ENCODE measurements at places on chromosomes 6 and 20.

DNA sequence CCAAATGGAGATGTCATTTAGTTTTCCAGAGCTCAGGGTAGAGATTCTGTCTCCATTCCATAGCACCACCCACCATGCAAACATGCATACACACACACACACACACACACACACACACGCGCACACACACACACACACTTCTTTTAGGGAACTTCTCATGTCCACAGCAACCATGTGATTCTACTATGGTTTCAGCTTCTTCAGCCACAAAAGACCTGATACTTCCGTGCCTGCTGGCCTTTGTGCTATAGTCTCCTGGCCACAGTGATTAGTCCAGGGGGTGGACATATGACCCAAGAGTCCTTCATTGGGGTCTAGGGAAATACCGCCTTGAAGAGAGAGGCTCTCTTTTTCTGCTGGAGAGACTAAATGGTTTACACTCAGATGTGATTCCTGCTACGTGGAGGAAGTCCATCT, 53.5 kb downstream of the CARMIL1 start:
- DNase-seq, result no peak

DNA sequence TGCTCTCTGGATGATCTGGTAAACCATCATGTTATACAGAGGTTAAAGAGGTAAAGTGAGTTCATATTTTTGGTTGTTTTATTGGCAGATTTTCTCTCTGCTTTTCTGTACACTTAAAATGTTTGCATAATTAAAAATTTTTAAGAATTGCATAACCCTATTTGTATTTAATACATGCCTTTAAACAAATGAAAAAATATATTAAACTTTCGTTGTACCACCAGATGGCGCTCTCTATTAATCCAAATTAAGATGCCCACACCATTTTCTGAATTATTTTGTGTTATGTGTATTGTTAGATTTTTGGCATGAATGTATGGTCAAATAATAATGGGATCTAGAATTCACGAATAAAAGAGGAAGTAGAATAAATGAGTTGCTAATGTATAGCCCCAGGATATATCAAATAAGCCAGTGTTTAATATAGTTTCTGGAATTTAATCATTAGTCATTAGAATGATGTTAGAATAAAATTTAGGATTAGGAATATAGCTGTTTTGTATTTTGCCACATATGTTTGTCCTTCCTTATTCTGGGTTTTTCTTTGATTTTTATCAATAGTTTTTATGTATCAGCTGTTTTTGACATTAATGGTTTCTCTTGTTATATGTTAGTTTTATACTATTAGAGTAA, 38.9 kb downstream of the SMAP1 start:
- peak; percentile 72 for DNase-seq

GRCh38 chr6:63730311-63730710, 94.7 kb downstream of the PHF3 start:
- no peak for DNase-seq

DNA sequence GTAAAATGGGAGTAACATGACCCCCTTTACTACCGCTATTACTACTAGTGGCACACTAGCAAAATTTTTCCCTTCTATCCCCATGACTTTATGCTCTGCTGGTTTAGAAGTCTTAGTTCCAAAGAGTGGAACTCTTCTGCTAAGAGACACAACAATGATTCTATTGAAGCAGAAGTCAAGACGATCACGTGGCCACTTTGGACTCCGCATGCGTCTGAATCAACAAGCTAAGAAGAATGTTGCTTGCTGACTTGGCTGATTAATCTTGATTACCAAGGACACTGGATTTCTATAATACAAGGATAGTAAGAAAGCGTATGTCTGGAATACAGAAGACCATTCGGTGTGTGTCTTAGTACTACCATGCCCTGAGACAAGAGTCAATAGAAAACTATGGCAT, 244.7 kb upstream of the BTBD3 start:
- no peak for DNase-seq

GRCh38 chr6:16331384-16332174, 93.2 kb downstream of the GMPR start:
- peak; percentile 87 for DNase-seq

- no peak for DNase-seq
These were observed 40.1 kb upstream of the DYNLRB1 start for GRCh38 chr20:34475979-34476736.

DNA sequence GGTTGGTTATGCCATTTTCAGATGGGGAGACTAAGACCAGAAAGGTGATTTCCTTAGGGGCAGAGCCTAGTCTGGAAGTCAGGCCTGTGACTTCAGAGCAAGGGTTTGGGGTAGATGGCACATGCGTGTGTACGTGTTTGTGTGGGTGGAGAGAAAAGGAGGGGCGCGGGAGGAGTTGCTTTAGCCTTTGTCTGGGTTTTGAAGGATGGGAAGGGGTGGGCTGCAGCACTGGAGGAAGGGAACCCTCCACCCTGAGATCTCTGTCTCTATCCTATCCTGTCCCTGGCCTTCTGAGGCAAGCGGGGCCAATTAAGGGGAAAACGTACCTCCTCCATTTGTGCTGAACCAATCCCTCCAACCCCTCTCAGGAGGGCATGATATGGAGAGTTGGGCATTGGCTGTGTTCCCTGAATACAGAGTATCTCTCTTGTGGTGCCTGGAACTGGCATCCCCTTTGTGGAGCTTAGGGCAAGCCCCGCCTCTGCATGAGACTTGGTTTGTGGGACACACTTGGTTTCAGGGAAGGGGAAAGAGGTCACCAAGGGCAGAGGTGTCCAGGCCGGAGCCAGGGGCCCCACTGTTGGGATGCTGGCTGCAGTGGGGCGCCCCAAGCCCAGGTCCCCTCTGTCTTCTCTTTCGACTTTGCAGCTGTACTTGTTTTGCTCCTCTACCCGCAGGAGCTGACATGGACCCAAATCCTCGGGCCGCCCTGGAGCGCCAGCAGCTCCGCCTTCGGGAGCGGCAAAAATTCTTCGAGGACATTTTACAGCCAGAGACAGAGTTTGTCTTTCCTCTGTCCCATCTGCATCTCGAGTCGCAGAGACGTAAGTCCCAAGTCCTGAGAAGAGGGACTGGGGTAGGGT, at the start of gene DBNDD2:
DBNDD2 (plus strand) TSS at position 507 of the 863 bp plus-strand sequence; CDS start at position 686, 179 bp downstream.
- DNase-seq, result no peak

DNA sequence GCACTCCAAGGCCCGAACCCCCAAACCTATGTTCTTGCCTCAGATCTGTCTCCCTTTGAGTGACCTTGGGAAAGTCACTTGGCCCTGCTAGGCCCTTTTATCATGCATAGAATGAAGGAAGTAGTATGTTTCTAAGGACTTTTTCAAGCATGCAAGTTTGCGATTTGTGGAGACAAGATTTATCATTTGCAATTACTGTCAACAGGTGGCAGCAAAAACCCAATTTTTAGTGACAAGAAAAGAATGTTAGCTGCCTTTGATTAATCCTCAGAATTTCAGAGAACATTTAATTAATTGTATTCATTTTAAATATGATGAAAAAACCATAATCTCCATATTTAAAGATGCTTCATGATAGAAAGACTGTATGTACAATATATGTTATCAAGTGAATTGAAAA, 28.3 kb upstream of the PREP start:
- peak; percentile 64 for DNase-seq

GRCh38 chr6:108959972-108960582, 111.9 kb downstream of the ARMC2 start:
- DNase-seq, result no peak

GRCh38 chr6:112178846-112179245, 75.5 kb downstream of the LAMA4 start:
- no peak for DNase-seq

DNA sequence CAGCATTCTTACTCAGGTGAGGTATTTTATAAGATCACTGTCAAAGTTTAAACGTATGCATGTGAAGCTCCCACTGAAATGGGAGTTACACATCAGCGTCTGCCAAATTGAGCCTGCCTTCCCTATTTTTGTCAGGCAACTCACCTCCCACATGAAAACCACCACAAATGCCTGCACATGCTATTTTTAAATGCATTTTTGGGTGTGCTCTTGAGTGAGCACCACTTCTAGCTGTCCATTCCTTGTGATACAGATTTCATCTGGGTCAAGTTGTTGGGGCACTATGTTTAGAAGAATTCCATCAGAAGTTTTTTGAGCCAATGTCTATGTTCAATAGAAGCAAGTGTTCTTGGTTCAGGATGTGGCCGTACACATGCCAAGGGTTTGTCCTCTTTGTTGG, 71.7 kb upstream of the RIPPLY2 start:
- DNase-seq, result no peak

- DNase-seq, result no peak
These were observed 541.0 kb upstream of the ADGRB3 start for GRCh38 chr6:68094070-68094469.

- DNase-seq, result no peak
These were observed 523.9 kb downstream of the BMP2 start for GRCh38 chr20:7291323-7291943.

DNA sequence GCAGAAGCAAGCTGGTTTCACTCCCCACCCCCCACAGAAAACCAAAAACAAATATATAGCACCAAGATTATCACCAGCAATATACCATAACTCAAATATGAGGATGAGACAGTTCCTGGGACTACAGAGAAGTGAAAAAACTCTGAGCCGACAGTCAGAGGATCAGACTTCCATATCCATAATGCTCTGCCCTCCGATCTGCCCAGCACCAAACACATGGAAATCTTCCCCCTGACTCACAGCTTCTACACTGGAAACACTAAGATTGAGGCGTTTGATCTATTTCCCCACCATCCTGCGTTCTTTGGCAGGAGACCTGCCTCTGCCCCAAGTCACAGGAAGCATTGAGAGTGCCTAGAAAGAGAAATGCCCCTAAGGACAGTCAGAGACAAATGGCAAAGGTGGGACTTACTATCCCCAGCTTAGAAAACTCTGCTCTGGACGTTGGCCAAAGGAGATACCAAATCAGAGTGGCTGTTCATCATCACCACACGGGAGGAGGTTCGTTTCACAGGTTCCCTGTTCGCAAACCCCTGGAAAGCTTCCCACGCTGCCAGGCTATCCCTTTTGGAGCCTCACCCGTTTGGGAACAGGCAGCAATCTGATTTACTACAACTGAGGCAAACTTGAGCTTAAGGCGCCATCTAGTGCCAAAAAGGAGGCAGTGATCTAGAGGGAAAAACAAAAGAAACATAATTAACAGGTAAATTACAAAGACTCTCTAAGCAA, 48.7 kb upstream of the SRSF6 start:
- DNase-seq, result peak; percentile 64

GRCh38 chr6:157248264-157248663, 75.1 kb downstream of the TMEM242 start:
- DNase-seq, result no peak

DNA sequence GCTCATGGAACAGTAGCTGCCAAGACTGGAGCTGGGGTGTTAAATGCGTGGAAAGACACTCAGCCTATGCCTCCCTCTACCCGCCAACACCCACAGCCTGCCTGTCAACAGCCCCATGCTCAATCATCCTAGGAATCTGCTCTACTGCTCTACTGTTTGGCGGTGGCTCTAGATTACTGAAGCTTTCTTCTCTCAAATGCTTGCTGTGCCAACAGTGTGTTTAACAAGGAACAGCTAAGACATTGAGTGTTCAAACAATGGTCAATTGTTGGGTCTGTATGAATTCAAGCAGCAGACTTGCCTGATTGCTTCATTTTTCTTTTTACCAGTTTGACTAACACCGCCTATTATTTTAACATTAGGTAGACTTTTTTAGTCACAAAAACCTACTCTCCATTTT, 258.6 kb downstream of the SOD2 start:
- no peak for DNase-seq

GRCh38 chr6:143283887-143284645, 166.4 kb downstream of the ADAT2 start:
- no peak for DNase-seq

- no peak for DNase-seq
These were observed 101.8 kb downstream of the EPHA7 start for GRCh38 chr6:93317592-93317991.

DNA sequence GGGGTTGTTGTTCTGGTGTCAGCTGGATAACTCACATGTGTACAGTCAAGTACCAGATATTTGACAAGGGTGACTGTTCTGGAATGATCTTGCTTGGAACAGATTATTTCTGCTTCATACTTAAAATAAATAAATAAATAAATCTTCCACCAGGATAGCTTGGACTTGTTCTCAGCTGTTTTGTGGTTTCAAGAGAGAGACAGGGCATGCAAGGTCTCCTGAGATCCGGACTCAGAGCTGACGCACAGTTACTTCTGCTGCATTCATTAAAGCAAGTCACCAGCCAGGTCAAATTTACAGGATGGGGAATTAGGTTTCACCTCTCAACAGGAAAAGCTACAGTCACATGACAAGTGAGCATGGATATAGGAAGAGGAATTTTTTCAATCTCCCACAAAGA, 285.0 kb upstream of the SPTLC3 start:
- DNase-seq, result peak; percentile 8

- no peak for DNase-seq
These were observed 92.6 kb downstream of the YTHDF1 start for GRCh38 chr20:63123331-63123741.

DNA sequence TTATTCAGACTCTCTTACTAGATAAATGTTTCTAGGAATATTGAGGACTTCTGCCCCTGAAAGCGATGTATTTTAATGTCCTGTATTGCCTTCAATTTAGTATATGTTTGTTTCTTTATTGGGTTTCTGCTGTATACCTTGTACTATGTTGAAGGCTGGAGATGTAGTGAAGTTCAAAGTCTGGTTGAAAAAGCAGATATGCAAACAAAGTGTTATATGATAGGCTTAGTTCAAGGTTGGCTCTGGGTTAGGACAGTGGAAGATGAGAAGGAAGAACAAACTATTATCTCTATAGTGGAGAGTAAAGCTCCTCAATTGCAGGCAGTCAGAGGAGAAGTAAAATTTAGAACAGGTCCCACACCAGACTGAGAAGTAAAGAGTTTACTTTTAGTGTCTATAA, 36.3 kb upstream of the ADGRG6 start:
- DNase-seq, result peak; percentile 20

GRCh38 chr6:28710466-28711191, 184.9 kb downstream of the GPX5 start:
- peak; percentile 22 for DNase-seq

DNA sequence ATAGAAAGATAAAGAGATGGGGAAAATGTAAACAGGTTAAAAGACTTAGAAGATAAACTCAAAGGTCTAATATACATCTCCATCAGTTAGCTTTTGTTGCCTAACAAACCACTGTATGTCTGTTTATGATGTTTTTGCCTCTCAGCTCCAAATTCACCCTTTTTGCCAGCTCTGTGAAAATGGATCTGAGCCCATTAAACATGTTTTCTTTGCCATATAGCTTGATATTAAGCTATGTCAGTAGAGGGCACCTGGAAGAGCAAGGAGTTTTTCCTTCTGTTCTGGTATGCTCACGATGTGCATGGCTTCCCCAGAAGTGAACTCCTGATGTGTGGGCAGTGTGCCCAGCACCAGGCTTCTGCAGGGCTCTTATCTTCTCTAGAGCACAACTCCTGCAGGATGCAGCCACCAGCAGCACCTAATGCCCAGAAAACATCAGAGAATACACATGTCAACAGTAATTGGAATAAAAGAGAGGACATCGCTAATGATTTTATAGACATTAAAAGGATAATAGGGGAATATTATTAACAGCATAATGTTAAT, 14.6 kb upstream of the SNX9 start:
- DNase-seq, result no peak

GRCh38 chr20:54132612-54133433, 41.0 kb downstream of the CYP24A1 start:
- DNase-seq, result peak; percentile 91

- no peak for DNase-seq
These were observed 6.3 kb downstream of the MAPK14 start for GRCh38 chr6:36033935-36034334.
